ENCODE measurements at places on chromosomes 2 and 18.
A peak's percentile ranks its signal among the peaks of the same experiment; 100 is the strongest.

DNA sequence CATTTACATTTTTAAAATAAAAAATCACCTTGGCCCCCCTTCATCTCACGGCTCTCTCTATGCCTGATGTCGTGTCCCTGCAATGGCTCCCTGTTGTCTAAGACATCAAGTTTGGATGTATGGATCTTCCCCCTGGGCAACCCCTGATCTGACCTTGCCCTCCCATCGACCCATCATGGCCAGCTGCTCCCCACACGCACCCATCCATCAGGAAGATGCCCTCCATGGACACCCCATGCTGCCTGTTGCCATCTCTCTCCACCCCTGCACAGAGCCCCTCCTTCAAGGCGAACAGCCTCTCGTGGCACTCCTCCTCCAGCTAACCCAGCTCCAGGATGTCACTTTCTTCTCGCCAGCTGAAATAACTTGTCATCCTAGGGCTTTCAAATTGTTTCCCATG is 59.5 kb downstream of the DPYSL5 start:
- no peak for DNase-seq

DNA sequence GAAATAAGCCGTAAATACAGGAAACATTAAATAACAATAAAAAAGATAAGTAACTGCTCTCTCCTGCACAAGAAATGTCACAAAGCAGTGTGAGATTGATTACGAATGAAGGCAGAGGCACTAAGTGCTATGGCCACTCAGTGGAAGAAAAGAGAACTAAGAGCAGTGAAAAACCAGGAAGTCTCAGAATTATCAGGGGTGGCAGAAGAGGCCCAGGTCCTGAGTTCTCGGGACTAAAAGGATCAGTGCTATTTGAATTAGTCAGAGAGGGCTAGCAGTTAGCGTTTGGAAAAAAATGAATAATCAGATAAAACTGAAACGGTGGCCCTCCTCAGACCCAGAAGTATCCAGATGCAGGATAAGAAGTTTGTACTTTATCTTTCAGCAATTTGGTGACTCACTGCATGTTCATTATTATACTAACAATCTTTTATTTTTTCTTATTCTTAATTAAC is 367.1 kb downstream of the ZEB2 start:
- DNase-seq: no peak

DNA sequence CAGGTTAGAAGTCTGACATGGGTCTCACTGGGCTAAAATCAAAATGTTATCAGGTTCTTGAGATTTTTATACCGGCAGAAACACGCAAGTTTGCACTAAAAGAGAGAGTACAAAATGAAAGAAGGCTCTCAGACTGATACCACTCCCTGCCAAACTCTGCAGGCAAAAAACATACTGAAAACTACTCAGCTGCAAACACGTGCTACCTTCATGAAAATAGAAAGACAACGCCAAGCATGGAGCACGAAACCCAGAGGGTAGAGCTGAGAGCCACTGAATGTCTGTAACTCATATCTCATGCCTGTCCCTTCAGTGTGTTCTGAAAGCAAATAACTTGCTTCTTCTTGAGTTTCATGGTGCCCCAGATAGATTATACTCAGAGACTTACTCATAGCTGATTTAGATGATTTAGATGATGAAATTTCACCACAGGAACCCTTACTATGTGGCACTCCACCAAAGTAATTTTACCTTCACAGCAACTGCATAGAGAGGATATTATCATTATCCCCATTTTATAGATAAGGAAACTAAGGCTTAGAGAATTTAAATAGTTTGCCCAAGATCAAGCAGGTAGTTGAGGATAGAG is 313.0 kb upstream of the SLC39A10 start:
- DNase-seq: no peak

GRCh38 chr18:32048507-32049091 is 30.0 kb downstream of the RNF125 start:
- DNase-seq: no peak

DNA sequence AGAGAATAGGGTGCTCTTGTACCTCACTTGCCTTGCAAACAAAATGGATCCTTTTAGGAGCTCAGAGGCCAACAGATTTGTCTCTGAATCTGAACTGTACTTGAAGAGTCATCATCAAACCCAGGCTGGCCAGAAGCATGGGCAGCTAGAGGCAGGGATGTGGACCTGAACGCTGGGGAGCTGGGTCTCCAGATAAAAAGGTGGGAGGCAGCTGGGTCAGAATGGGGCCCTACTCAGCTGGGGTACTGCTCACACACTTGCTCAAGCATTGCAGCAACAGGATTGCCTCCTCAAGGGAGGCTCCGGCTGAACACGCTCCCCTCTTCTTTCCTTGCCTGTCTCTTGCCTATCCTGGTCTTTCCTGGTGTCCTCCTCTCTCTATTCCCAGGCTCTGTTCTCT is 57.3 kb upstream of the SIX3 start:
- DNase-seq: no peak

GRCh38 chr2:105598829-105599698 is 145.6 kb upstream of the NCK2 start:
- no peak for DNase-seq

GRCh38 chr18:48539406-48540250 is 797 bp downstream of the CTIF start:
- peak; percentile 76 for DNase-seq

- DNase-seq: no peak
Observed at GRCh38 chr2:219886615-219887014, 259.2 kb downstream of the SLC4A3 start.

DNA sequence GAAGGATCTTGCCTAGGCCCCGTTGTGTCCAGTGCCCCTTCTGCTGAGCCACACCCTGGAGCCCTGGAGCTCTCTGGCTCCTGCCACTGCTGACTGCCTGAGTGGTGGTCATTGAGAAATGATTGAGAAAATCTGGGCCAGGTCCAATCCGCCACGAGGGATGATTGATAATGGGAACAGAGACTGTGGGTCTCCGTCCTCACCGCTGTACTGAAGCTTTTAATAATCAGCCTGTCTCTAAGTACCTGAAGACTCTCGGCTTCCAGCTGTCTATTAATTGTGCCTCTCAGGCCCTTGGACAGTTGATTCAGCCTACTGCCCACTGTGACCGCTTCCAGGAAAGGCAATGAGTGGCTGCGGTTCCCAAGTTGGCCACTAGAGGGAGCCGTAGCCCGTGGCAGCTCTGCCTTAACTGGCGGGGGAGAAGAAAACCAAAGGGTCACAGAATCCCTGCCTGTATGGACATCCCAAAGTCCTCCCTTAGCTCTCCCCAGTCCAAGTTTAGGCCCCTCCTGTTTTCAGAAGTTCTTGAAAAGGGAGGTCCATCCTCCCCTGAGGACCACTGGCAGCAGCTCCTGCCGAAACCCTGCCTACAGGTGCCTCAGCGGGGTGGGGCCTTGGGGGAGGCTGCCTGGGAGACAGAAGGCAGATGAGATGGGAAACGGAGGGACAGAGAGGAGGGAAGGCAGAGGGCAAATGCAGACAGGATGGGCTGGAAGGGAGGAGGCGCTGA is 213.6 kb downstream of the TNS1 start:
- DNase-seq: no peak

DNA sequence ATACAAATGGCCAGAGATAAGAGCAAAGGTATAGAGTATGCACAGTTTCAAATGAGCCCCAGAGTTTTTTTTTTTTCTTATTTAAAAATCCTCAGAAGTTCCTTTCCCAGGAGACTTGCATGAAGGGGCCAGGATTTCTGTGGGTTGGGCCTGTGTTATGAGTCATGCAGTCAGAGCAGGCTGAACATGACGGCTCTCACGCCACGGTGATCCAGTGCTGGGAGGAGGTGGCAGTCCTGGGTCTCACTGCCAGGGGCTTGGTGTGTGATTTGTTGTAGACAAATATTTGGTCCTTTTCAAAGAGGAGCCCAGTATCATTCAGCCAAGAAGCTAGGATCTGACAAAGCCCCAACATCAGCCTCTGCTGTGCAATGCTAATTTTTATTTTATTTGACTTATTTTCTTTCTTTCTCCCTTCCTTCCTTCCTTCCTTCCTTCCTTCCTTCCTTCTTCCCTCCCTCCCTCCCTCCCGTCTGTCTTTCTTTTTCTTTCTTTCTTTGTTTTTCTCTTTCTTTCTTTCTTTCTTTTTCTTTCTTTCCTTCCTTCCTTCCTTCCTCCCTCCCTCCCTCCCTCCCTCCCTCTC is 10.4 kb upstream of the KCNE4 start:
- DNase-seq: peak; percentile 34

DNA sequence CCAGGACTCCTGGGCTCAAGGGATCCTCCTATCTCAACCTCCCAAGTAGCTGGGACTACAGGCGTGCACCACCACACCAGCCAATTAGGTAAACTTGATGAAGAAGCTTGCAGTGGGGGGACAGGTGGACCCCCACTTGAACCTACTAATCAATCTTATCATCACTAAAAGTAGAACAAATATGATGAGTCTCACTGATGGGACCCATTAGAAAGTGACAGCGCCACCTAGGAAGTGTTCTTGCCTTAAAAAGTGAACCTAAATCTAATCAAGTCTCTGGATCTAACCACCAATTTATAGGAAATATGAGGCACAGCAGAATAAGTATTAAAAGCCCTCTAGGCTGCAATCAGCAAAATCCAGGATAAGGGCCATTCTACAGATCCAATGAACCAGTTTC is 79.2 kb downstream of the BIN1 start:
- DNase-seq: no peak

DNA sequence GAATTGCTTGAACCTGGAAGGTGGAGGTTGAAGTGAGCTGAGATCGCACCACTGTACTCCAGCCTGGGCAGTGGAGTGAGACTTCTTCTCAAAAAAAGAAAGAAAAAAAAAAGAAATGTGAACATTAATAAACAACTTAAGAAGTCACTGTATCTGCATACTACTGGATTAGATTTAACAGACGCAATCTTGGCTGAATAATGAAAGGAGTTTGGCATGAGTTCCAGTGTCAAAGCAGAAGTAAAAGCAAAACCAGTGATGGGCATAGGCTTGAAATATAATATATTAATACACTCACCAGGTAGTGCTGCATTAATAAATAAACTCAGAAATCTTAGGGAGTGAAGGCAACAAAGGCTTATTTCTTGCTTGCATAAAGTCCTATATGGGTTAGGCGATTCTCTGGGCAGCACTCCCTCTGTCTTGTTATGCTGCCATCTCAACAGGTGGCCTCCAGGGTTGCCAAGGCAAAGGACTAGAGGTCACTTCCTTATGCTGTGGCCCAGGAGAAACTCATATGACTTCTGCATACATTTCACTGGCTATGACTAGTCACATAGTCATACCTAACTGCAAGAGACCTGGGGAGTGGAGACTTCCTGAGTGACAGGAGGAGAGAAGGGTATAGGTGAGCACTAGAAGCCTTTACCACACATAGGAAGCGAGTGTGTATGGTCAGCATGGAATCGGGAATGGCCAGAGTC is 296.2 kb upstream of the SPRED2 start:
- no peak for DNase-seq

DNA sequence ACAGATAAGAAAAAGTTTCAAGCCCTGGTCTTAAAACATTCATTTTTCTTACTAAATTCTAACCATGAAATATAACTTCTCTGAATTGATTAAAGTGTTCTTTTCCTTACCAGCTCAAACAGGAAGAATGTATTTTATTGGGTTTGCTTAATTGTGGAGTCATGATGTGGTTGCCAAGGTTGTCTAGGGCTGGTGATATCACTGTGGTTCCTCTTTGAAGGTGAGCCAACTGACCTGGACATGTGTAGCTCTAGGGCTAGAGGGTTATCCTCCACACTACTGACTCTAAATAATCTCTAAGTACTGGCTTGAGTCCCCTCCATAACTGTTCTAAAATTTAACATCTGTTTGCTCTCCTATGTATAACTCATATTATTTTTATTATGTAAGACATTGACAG is 529.6 kb downstream of the PIK3C3 start:
- no peak for DNase-seq

- no peak for DNase-seq
Observed at GRCh38 chr2:179302764-179303571, 38.3 kb upstream of the SESTD1 start.

DNA sequence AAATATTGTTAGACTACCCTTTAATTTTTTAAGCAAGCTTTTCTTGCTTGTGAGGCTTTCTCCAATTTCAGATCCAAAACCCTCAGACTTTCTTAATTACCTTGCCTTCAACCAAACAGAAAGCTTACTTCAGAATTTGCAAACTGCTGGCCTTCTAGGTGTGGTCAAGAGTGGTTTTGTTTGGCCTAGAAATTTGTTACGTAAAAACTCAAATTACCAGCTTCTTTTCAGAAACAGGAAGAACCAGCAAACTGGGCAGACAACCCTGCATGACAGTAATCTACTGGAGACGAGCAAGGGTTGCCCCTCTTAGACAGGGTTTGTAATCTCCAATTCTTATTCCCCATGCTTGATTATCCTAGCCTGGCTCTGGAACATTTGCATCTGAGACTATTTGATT is 27.1 kb downstream of the SRBD1 start:
- DNase-seq: no peak

DNA sequence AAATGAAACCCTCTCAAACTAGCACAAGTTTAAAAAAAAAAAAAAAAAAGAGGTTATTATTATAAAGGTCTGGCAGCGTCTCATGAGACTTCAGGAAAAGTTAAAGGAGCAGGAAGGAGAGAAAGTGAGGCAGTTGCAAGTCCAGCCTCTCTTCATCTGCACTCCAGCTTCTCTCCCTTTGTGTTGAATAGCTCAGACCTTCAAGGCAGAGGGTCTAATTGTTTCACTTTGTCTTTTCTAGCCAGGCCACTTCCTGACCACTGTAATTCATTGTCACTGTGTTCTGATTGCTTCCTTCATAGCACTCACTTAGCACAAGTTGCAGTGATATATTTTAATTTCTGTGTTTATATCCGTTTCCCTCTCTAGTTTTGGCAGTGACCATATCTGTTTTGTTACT is 99.9 kb downstream of the SPATS2L start:
- DNase-seq: no peak

DNA sequence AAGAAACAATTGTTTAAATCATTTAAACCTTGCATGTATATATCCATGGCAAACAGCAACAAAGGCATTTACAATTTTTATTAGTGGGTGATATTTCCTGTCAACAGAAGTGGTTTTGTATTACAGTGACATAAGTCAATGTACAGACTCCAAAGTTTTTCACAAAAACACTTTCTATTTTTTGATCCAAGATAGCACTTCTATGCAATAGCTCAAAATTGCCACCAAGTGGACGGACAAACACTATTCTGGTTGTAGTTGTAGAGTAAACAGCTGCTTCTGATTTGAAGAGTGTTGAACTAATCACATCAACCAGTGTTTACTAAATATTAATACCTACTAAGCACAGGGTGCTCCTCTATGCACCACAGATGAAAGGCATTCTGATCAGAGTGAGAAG is 421.4 kb downstream of the NCKAP5 start:
- no peak for DNase-seq

All from D341Med (cell line).